ENCODE measurements at places on chromosomes 4 and X. TPM values are rescaled to one million over a fixed set of nuclear protein-coding genes. Genes with fewer than 3 reads are reported as not detected.

GRCh38 chr4:67106861-67107460 is 438.3 kb downstream of the CENPC start:
- no peak for DNase-seq

SPACA5 gene
- total RNA-seq, result not detected

GRCh38 chrX:21702725-21703124 is 44.6 kb upstream of the KLHL34 start:
- DNase-seq, result no peak

- no peak for DNase-seq
Measured at GRCh38 chr4:44988011-44988410, 261.7 kb upstream of the GNPDA2 start.

DKK2 gene
- 0.63 TPM for total RNA-seq

GRCh38 chr4:110275871-110276270 is 77.5 kb upstream of the ELOVL6 start:
- peak; percentile 22 for DNase-seq

DNA sequence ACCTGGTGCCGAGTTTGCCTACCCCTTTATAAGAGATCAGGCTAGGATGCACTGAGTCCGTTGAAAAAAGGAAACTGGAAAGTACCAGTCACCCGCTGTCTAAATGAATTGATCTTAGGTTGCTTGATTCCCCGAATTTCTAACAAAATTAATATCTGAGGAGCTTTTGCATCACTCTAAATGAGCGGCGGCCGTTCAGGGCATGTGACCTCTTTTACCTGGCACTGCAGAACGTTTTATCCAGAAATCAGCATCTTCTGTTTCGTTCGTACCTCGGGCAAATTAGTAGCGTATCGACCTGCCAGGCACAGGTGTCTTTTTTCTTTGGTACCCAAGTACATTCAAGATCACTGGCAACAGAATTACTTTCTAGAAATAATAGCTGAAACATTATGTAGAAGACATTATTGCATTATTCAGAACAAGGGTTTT is 876 bp downstream of the KLHL2 start:
- DNase-seq, result no peak

Data from LHCN-M2 (cell line).